ENCODE measurements at places on chromosomes 2 and 18. TPM values are rescaled to one million over a fixed set of nuclear protein-coding genes. Genes with fewer than 3 reads are reported as not detected.

DNA sequence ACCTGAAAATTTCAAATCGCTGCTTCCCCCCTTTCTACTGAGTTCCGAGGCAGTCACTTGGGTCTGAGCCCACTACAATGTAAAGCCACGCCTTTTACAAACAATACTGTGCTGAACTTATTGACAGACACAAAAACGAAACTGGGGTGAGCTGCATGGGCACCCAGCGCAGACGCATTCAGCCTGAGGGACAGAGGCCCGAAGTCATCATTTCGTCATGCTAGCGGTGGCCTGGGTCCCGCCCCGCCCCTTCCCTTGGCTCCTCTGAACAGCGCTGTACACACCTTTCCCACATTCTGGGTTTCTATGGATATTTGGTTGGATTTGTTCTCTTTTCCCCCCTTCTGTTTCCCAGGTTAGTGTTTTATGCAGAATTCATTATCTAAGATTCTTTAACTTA is 71.7 kb downstream of the EIPR1 start:
- H3K36me3 ChIP-seq, result peaks cover 6% of the 10 kb centered on the region
- no peak for DNase-seq
- no peak overlapping the region for H3K4me3 ChIP-seq
- peaks cover 12% of the 10 kb centered on the region for H3K4me1 ChIP-seq

DNA sequence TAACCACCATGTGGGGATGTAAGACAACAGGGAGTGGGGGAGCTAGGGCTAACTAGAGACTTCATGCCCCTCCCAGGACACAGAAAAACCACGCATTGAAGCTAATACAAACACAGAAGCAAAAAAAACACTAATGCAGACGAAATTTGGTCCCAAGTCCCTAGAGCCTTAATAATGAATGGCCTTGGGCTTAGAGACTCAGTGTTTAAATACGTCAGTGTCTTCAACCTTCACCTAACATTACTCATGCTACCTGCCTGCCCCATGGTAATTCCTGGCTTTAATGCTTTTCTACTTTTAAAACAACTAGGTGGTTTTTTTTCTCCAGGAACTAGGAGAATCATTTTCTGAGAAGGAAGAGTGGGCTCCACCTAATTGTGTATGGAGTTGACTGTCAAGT is 64.1 kb upstream of the ITSN2 start:
- no peaks in the 10 kb centered on the region for H3K36me3 ChIP-seq
- DNase-seq, result no peak
- no peak overlapping the region for H3K4me3 ChIP-seq
- H3K4me1 ChIP-seq, result no peaks in the 10 kb centered on the region
- no peaks in the 10 kb centered on the region for H3K27me3 ChIP-seq
- H3K27ac ChIP-seq, result no peak overlapping the region

DNA sequence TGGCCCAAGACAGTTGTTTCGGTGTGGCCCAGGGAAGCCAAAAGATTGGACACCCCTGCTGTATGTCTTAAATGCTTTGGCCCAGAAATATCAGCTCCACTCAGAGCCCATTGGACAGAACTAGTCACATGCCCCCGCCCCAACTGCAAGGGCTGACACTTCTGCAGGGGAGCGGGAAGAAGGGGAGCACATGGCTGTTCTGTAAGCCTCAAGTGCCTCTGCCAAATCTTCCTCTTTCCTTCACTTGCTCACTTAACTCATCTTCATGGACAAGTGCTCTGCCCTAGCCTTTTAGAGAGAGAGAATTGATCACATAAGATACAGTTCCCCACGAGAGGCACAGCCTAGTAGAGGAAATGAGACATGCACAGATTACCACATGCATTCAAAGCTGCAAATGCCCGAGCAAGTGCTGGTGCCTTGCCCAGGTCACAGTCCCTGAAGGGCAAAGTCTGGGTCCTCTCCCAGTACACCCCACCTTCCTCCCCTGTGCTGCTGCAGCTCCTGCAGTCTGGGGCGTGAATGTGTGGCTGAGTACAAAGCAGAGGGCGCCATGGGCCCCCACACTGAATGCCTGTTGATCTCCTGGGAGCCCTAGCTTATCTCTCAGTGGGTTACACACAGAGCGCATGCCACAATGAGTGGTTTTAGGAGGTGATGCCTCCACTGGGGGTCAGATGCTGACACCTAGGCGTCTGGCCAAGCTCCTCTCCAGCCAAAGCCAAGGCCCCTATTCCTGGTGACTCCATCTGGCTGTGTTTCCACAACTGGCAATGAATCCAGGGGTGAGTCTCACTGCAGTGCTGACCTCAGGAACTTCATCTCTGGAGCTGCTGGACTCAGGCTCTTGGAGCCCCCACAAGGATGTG is 135.3 kb downstream of the CTIF start:
- H3K27me3 ChIP-seq, result peaks cover 2% of the 10 kb centered on the region
- no peak overlapping the region for H3K27ac ChIP-seq
- peaks cover 2% of the 10 kb centered on the region for H3K36me3 ChIP-seq
- DNase-seq, result no peak
- no peak overlapping the region for H3K4me3 ChIP-seq

DNA sequence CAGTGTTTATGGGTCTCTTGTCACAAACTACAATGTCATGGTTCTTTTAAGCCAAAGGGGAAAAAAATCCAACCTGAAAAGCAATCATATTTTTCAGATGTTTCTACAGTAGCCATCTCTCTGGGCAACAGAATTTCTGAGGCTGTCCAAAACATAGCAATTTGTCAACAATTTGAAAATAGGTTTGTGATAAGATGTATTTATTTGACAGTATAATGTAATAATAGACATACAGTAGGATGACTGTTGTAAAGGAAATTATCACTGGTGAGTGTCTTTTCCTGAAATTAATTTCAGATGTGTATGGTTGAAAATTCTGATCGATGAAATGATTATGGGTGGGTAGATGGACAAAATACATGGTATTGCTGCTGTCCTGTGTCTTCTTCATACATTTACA is 1230.1 kb upstream of the CDH2 start:
- no peaks in the 10 kb centered on the region for H3K27me3 ChIP-seq
- H3K4me3 ChIP-seq, result no peak overlapping the region
- H3K36me3 ChIP-seq, result no peaks in the 10 kb centered on the region
- no peaks in the 10 kb centered on the region for H3K4me1 ChIP-seq
- no peak overlapping the region for H3K27ac ChIP-seq
- DNase-seq, result no peak

- H3K4me1 ChIP-seq, result no peaks in the 10 kb centered on the region
- no peak overlapping the region for H3K4me3 ChIP-seq
- DNase-seq, result no peak
- H3K36me3 ChIP-seq, result no peaks in the 10 kb centered on the region
- H3K27ac ChIP-seq, result no peak overlapping the region
These were observed 12.6 kb upstream of the CELF4 start for GRCh38 chr18:37578182-37578678.

DNA sequence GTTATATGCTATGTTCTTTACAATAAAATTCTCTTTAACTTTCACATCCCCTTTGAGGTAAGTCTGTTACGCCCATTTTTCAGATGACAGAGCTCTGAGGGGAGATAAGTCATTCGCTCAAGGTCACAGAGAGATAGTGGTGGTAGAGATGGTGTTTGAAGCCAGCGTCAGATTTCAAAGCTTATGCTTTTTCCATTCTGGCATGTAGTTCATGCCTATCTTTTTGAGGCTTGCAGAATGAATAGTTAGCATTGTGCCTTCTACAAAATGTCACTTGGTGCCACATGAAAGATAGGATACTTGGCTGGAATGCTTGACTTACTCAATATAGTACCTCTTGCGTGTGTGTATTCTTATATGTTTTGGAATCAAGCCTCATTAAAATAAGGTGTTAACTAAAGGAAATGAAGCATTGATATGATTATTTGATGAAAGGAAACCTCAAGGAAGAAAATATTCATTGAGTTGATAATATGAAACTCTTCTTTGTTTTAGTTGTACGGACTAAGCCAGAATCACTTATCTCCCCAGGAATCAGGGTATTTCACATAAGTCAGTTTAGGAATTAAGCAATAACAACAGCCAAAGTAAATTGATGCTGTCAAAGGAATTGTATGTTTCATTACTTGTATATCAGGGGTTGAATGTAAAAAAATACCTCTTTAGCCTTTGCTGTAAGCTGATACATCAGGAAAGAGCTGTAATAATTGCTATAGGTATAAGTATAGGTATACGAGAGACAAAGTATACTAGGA is 15.5 kb downstream of the SPATS2L start:
- peaks cover 9% of the 10 kb centered on the region for H3K4me1 ChIP-seq
- no peak overlapping the region for H3K4me3 ChIP-seq
- no peak for DNase-seq
- H3K27me3 ChIP-seq, result no peaks in the 10 kb centered on the region

DNA sequence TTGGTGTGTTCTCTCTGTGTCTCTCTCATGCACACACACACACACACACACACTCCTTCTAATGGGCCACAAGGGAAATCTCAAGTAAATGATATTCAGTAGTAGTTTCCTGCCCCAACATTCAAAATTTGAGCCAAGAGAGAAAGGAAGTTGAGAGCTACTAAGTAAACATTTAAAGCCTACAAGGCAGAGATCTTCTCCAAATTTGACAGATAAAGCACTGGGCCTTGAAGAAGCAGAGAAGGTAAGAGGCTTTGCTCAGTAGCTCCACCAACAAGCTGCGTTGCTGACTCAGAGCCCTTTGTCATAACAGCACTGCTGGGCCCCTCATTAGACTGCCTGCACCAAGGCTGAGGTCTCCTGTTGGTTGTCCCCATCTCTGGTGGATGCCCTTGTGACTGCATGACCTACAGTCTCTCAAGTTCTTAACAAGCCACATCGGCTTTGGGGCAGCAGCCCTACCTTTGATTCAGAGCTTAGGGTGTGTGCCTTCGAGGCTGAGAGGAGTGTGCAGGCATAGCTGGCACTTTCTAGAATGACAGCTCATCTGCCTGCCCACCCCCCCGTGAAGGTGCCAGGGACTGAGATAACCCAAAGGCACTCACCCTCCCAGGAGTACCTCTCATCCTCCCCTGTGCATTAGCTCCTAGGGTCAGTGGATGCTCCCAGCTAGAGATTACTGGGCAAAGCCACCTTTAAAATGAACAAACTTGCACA is 32.3 kb upstream of the NEB start:
- H3K36me3 ChIP-seq, result peaks cover 1% of the 10 kb centered on the region
- no peak overlapping the region for H3K4me3 ChIP-seq
- H3K27ac ChIP-seq, result peak overlapping the region; percentile 3
- DNase-seq, result no peak
- no peaks in the 10 kb centered on the region for H3K27me3 ChIP-seq
- H3K4me1 ChIP-seq, result peaks cover 12% of the 10 kb centered on the region

DNA sequence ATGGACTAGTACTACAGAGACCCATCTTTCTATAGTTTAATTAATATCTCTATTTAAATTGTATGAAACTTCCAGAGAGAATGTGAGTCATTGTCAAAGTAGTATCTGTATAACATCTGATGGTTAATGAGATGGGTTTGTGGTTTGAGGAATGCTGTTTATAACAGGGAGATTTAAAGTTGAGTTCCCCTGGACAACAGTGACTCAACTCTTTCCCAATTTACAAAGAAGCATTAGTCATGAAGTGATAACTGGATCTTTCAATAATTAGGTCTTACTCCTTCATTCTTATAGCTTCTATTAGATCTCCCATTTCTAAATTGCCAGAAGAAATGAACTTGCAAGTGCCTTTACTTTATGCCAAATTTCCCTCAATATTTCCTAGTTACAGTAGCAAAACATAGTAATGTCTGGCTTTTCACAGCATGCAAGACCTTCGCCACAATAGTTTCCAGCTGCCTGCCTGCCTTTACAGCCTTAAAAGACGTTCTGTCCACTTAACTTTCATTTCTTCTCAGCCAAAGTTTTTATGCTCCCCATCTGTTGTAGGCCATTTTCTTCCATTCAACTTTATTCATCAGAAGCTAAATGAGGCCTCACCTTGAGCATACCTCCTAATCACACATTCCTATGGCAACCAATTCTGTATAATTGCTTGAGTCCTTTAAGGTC is 47.7 kb upstream of the WDR75 start:
- DNase-seq, result no peak
- no peaks in the 10 kb centered on the region for H3K36me3 ChIP-seq
- H3K27ac ChIP-seq, result no peak overlapping the region
- H3K4me3 ChIP-seq, result no peak overlapping the region
- no peaks in the 10 kb centered on the region for H3K4me1 ChIP-seq

- H3K27ac ChIP-seq, result no peak overlapping the region
- DNase-seq, result no peak
- peaks cover 13% of the 10 kb centered on the region for H3K4me1 ChIP-seq
- H3K36me3 ChIP-seq, result peaks cover 43% of the 10 kb centered on the region
- no peak overlapping the region for H3K4me3 ChIP-seq
- H3K27me3 ChIP-seq, result no peaks in the 10 kb centered on the region
These were observed 7.0 kb downstream of the TRAPPC12 start for GRCh38 chr2:3386448-3386958.

DNA sequence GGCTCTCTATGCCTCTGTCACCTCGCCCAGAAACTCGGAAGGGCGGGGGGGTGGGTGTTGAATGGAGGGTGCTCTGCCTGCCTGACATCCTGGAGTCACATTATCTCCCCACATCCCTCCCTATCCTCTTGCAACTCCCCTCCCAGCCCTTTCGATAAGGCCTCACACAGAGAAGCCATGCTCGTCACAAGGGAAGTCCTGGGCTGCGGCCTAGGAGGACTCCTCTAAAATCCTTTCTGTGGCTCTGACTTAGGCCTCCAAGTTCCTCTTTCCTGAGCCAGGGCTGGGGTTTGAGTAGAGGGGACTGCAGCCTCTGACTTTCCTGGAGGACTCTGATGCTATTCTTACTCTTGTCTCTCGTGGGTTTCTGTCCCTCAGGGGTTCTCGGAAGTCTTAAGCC is 75.0 kb upstream of the PKDCC start:
- peaks cover 4% of the 10 kb centered on the region for H3K27me3 ChIP-seq
- no peak for DNase-seq
- H3K27ac ChIP-seq, result no peak overlapping the region
- no peaks in the 10 kb centered on the region for H3K36me3 ChIP-seq
- H3K4me3 ChIP-seq, result no peak overlapping the region

- H3K4me3 ChIP-seq, result no peak overlapping the region
- no peak overlapping the region for H3K27ac ChIP-seq
- peaks cover 92% of the 10 kb centered on the region for H3K27me3 ChIP-seq
- H3K36me3 ChIP-seq, result no peaks in the 10 kb centered on the region
- peaks cover 11% of the 10 kb centered on the region for H3K4me1 ChIP-seq
These were observed 7.3 kb downstream of the PAX3 start for GRCh38 chr2:222291485-222291841.

GRCh38 chr18:58042826-58043490 is 1.1 kb upstream of the NEDD4L start:
- DNase-seq, result no peak
- H3K36me3 ChIP-seq, result no peaks in the 10 kb centered on the region
- peaks cover 43% of the 10 kb centered on the region for H3K27me3 ChIP-seq

GRCh38 chr2:45043174-45043573 is 33.9 kb upstream of the SIX2 start:
- no peaks in the 10 kb centered on the region for H3K4me1 ChIP-seq
- no peak overlapping the region for H3K4me3 ChIP-seq
- H3K27me3 ChIP-seq, result peaks cover 17% of the 10 kb centered on the region
- no peak for DNase-seq

KYNU gene
- not detected for total RNA-seq

EIF5B gene
- 47.0 TPM for total RNA-seq

MEP1B gene
- total RNA-seq, result not detected

ANTXR1 gene
- total RNA-seq, result 0.05 TPM

MYOM1 gene
- total RNA-seq, result 0.71 TPM

SLC9A4 gene
- total RNA-seq, result 0.07 TPM

MAP4K4 gene
- total RNA-seq, result 142 TPM

OBSL1 gene
- total RNA-seq, result not detected

KCNG2 gene
- total RNA-seq, result not detected

CHAC2 gene
- 12.6 TPM for total RNA-seq

KRTCAP3 gene
- total RNA-seq, result 8.3 TPM

All from activated CD4-positive, alpha-beta T cell treated with anti-CD3 and anti-CD28 coated beads, Interleukin-2, amount 10 ng/mL, durations not matched to agents 7 days and 5 days (primary cell).